ENCODE measurements at places on chromosomes 1 and 21.

GRCh38 chr1:209511169-209511568, 72.3 kb upstream of the CAMK1G start:
- DNase-seq: no peak

- no peak for DNase-seq
Measured at GRCh38 chr1:114535401-114535800, 24.4 kb upstream of the TRIM33 start.

DNA sequence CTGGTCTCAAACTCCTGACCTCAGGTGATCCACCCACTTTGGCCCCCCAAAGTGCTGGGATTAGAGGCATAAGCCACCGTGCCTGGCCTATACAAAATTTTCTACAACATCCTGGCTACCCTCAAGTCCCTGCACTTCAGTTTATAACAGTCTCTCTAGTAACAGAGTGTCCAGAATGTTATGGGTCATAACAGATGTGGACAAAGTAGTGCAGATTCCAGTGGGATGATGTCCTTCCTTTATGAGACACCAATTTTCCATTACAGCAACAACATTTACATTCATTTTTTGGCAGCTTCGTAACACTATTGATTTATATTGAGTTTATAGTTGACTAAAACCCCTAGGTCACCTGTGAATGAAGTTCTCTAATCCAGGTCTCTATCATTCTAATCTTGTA, 429.4 kb upstream of the PTBP2 start:
- no peak for DNase-seq

DNA sequence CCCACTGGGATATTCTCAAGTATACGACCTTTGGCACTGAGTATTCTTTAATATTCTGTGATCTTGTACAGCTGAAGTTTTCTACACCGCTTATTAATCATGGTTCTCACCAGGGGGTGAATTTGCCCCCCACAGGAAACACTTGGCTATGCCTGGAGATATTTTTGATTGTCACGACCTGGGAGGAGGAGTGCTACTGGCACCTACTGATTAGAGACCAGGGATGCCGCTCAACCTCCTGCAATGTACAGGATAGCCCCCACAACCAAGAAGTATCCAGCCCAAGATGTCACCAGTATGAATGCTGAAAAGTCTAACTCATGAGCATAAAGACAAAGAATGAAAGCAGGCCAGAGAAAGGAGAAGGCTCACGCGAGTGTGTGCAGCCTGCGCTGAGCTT, 13.7 kb downstream of the REG4 start:
- DNase-seq: no peak

DNA sequence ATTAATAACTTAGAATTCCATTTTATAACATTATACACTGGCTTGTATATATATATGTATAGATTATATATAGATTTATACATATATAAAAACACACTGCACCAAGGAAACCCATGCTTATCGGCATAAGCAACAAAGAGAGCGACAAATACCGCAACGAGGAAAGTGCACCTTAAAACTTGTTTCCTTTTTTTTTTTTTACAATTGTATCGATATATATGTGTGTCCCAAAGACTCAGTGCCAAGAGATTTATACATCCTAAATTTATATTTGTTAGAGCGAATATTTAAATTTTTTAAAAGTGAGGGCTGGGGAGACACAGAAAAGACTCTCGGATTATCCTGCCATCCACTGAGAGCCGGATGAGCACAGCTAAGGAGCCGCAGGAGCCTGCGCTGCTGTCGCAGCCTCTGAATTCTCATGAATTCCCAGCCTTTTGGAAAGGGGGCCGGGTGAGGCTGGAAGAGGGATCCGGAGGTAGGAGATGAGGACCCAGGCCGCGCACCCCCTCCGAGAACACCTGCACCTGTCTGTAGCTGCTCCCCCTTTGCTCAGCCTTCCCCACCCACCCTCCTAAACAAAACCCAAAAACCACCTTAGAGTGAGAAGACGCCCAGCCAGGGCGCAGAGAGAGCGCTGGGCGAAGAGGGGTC, 5.2 kb downstream of the DMRTA2 start:
- no peak for DNase-seq

- peak; percentile 68 for DNase-seq
Measured at GRCh38 chr1:151534662-151535278, 5.3 kb upstream of the TUFT1 start.

- no peak for DNase-seq
Measured at GRCh38 chr1:30923597-30923996, 15.0 kb upstream of the SDC3 start.

GRCh38 chr1:4557949-4558348, 96.5 kb upstream of the AJAP1 start:
- no peak for DNase-seq

DNA sequence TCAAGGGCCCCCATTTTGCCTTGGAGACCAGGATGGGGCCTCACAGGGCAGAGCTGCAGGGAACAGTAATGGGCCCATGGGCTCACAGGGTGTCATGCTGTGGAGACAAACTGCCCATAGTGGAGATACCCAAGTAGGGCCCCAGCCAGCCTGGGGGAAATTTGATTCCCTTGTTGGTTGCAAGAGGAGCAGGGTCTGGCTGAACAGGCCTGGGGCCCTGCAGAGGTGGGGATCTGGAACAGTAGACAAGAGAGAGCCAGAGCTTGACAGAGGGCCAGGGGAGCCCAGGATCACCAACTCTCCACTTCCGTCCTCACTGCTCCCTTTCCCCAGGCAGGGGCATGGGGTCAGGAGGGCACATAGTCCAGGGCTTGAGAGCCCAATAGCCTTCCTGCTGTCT, 8.7 kb downstream of the S100B start:
- DNase-seq: no peak

DNA sequence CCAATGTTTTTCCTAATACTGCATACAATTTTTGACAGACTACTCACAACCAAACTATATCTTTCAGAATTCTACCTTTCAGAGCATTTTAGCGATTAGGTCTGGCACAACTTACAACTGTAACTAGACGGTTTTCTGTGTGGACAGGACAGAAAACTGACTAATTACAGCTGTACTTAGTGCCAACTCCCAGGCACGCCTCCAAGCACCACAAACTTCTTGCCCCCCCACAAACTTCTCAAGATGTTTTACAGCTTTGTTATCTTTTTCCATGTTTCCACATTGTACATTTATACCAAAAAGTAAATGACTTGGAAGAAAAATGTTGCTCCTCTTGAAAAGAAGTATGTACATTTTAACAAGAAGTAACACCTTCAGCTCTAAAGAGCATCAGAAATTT, 13.8 kb downstream of the LYST start:
- DNase-seq: no peak

- no peak for DNase-seq
Measured at GRCh38 chr1:28602536-28603439, 10.7 kb downstream of the RAB42 start.

GRCh38 chr1:228015276-228016180, 8.7 kb downstream of the WNT3A start:
- DNase-seq: no peak

DNA sequence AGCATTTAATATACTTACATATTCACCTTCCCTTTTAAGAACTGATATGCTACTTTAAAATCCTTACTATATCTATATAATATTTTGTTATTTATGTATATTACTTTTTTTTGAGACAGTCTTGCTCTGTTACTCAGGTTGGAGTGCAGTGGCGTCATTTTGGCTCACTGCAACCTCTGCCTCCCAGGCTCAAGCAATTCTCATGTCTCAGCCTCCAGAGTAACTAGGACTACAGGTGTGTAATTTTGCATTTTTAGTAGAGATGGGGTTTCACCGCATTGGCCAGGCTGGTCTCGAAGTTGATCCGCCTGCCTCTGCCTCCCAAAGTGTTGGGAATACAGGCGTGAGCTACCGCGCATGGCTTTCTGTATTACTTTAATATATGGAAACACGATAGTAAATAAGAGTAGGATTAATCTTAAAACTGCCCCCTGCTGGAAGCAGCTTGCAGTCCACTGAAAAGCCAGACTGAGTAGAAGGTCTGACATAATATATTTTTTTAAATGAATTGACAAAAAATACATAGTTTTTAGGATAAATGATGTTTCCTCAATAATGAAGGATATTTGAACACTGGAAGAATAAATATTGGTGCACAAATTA, 24.4 kb downstream of the RCAN3 start:
- DNase-seq: no peak

- no peak for DNase-seq
Measured at GRCh38 chr1:65985393-65986066, 192.8 kb downstream of the PDE4B start.

DNA sequence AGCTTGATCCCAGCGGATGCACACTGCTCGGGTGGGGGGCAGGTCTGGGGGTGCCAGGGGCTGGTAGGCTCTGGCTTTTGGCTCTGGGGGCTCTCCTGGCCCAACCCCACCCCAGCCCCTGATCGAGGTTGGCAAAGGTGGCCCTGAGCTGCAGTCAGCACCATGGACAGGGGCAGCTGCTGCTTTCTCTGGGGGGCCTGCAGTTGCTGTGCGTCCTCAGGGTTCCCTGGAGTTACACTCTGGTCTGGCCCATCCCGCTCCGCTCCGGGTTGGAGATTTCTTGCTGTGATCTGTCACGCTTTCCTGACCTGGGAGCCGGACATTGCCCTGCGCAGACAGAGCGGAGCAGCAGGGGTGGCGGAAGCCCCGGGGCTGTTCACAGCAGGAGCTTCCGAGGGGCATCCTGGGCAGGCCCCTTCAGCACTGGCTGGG, 8.0 kb upstream of the PLCH2 start:
- DNase-seq: no peak

GRCh38 chr1:9654834-9655723, 3.5 kb downstream of the PIK3CD start:
- peak; percentile 67 for DNase-seq

All from T-helper 2 cell treated with Interferon-gamma antibody and Interleukin-4, amounts not matched to agents 5 μg/mL and 100 μg/mL, for 36 hours (primary cell).